ENCODE measurements at places on chromosomes 1 and 21.

DNA sequence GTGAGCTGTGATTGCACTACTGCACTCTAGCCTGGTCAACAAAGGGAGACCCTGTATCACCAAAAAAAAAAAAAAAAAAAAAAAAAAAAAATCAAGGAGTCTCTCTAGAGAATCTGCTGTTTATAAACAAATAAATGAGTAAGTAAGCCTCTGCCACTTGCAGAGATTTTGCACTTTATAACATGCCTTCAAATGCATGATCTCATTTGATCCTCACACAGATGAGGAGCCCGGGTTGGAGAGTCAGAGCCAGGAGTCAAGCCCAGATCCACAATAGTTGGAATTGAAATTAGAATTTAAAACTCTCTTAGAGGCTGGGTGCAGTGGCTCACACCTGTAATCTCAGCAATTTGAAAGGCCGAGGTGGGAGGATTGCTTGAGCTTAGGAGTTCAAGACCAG lies 4.0 kb downstream of the PRELP start:
- no peak for DNase-seq

DNA sequence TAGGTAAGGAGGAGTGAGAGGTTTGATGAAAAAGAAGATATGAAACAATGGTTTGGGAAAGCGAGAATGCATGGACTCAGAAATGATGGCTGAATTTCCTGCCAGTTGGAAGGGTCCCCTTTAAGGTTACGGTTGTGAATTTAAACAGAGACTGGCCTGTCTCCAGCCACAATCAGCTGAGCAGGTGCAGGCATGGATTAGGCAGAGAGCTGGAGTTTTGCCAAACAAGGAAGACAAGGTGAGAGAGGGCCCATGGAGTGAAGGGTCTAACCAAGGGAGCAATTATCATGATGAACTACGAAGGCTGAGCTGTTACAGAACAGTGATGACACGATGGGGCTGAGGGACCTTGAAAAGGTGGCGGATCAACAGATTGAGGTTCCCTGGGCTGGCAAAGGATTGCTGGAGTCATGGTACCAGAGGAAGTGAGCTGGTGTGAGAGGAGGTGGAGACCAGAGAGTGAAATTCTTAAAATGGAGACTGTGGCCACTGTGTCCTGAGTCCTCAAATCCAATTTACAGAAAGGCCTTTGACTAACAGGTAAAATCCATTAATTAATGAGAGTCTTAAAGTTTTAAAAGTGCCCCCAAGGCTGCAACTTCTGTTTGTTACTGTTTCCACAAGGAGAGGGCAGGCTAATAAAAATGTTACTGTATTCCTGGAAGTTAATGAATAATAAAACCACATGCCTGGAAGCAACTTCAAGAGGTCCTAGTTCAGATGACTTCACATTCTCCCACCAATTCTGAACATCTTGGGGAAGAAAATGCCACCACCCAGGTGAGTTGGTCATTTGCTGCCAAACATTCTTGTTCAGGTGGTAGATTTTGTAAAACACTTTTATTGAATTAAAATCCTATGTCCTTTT lies 41.5 kb downstream of the LHX9 start:
- peak; percentile 11 for DNase-seq

DNA sequence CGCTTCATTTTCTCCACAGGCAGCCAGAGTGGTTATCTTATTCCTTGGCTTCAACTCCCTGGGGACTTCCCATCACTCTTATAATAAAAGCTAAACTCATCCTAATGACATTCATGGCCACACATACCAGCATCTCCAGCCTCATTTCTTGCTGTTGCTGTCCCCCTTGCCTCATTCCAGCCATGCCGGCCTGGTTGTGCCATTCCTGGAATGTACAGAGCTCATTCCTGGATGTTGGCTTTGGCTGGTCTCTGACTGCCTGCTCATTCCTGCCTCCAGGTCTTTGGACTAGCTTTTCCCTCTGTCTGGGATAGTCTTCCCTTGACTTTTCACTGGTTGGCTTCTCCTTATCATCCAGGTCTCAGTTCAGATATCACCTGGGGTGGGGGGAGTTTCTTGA lies 2.4 kb upstream of the PEF1 start:
- DNase-seq = no peak

DNA sequence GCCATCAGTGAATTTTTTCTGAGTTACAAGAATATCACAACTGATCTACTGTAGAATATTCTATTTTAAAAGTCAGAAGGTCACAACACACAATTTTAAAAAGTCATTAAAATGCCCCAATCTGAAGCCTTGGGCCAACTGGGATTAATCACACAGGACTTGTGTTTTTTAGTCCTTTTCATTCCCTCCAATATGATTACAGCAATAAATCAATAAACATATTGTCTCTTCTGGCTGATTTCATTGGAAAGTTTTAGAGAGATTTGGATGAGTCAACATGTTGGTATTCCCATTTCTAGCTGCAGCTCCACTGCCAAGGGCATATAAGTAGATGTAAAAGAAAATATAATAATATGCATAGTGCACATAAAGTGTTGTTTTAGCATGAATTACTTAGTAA lies 85.8 kb downstream of the NIBAN1 start:
- no peak for DNase-seq

GRCh38 chr1:153803470-153804056 lies 28.4 kb downstream of the SLC27A3 start:
- no peak for DNase-seq

DNA sequence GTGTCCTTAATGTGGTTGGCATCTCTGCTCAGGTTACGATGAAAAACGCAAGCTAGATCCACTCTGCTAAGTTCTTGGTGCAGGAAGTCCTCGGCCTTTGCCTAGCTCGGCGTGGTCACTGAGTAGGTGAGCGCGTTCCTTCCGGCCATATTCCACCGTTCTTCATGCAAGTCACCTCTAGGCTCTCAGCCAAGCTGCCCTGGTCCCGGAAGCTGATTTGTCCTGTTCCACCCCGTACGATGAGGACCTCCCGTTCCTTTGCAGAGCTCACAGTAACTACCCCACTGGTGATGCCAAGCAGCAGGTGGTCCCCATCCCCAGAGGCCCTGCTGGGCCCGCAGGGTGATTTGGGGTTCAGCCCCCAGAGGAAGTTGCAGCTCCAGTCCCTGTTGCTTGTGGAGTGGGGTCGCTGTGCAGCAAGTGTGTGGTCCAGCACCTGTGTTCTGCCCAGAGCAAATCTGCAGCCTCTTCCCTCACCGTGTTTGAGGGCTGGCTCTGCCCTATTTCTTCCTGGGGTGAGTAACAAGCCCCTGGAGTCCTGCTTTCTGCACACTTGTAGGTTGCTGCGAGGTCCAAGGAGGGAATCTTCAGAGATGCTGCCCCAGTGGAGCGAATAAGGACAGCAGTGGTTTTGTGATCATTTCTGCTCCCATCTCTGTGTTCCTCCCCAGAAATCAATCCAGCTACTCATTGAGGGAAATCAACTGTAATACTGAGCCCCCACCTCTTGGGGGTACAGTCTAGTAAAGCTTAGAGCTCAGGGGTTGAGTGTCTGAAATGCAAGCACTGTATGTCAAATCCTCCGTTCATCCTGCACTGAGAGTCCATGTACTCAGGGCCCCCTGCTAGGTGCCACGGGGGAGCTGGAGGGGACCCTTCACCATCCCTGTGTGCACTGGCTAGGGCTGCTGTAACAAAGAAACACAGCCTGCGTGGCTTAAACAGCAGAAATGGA lies 2.3 kb downstream of the UMODL1 start:
- DNase-seq = no peak

DNA sequence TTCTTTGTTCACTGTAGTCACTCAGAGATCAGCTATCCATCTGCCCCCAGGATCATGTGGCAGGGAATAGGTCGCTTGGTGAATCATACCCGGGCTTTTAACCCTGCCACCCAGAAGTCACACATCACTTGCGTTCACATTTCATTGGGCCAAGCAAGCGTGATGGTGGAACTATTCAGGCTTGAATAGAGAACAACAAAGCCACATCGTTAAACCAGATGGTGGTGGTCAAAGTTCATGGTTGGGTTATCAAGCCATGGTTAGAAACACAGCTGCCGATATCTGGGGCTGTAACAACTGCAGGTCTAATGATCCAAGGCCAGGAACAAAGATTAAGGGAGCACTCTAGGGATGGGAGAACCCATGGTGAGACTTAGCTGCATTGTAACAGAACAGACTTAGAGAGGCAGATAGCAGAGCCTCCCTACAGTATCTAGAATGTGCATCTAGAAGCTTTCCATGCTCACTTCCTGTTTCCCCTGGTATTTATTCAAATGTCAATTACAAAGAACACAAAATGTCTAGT lies 40.0 kb upstream of the PTPRC start:
- no peak for DNase-seq

DNA sequence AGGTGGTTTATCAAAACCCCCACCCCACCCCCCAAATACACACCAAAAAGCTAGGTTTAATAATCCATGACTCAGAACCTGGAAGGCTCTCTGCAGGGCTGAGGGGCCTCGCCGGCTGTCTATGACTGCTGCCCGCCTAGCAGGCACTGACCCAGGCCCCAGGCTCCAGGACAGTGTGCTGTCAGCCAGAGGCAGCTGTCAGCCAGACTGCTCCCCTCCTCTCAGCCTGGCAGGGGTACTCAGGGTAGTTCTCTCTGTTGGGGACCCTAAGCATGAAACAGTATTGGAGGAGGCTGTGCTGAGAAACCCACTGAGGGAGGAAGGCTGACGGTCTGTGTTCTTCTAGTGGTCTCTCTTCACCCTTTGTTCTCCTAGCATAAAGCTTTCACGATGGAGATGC lies 90.3 kb downstream of the CCDC185 start:
- DNase-seq = no peak

DNA sequence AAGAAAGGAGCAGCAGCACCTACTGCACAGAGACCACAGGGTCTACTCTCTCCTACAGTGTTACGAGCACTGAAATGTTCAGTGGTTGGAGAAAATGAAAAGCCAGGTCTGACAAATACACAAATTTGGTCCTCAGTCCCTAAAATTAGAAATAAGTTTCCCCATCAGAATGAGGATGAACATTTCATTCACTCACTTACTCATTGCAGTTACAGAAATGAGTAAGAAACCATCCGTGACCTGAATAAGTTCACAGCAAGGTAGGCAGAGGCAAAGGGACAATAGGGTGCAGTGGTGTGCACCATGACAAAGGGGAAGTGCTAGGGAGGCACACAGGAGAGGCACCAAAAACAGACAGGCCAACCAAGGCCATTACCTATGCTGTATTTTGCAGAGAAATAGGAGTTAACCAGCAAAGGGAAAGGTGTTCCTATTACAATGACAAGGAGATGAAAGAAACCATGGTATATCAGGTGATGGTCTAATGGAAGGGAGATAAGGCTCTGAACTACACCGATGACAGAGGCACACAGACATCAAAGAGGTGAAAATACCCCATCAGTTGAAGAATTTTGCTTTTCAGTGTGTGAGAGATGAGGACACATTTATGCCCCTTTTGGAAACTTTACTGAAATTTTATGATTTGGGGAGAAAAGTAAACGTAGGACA lies 29.4 kb downstream of the VAV3 start:
- DNase-seq = no peak

- no peak for DNase-seq
Observed at GRCh38 chr21:33682992-33683627, 40.8 kb downstream of the ITSN1 start.

- DNase-seq = no peak
Observed at GRCh38 chr1:3067671-3068563, 1.1 kb upstream of the PRDM16 start.

DNA sequence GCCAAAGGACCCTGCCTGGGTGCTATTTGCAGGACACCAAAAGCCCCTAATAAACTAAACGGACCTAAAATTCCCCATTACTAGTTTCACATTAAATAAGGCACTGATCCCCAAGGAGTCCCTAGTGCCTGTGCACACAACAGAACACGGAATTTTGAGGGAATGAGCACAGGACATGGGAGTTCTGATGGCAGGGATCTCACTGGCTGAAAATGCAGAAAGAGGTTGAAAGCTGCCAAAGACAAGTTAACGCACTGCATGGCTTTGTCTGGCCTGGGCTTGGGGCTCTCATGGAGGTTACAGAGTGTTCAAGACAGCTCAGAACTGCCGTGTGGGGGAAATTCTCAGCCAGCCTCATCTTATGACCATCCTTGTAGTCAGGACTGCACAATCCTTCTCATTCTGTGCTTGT lies 15.6 kb upstream of the ATP1B1 start:
- DNase-seq = no peak

DNA sequence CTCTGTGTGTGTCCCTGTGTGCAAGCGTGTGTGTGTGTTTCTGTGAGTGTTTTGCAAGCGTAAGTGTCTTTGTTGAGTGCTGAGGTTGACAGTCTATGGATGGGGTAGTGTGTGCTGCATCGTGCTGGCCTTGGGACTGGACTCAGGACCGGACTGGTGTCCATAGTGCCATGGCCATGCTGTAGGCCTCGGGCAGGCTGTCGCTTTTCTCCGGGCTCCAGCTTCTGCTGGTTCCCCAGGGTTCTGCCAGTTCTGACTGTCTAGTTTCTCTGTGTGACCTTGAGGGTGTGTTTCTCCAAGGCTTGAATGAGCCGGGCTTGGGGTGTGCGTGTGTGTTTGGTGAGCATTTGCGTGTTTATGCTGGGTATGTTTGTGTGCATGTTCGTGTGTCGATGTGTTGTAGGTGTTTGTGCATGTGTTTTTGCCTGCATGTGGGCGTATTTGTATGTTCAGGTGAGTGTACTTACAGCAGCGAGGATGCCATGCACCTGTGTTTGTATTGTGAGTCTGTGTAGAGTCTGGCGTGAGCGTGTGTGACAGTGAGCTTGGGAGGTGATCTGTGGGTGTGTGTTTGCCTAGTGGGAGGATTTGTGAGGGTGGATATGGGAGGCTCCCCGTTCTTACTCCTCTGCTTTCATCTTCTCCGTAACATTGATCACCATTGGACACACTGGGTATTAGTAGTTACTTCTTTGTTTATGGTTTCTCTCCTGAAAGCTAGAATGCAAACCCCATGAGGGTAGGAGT lies 51.7 kb upstream of the POU3F1 start:
- no peak for DNase-seq

GRCh38 chr1:201876148-201876818 lies 12.4 kb upstream of the SHISA4 start:
- no peak for DNase-seq

GRCh38 chr1:71857862-71858261 lies 424.5 kb downstream of the NEGR1 start:
- DNase-seq = no peak

- no peak for DNase-seq
Observed at GRCh38 chr1:100713626-100714025, 5.9 kb upstream of the VCAM1 start.

- no peak for DNase-seq
Observed at GRCh38 chr1:93111561-93111960, 32.5 kb downstream of the MTF2 start.

All from NCI-H1417 treated with DMSO at 0.1 percent for 48 hours (cell line).